ENCODE measurements at places on chromosomes 3 and 15. TPM values are rescaled to one million over a fixed set of nuclear protein-coding genes. Genes with fewer than 3 reads are reported as not detected.
A peak's percentile ranks its signal among the peaks of the same experiment; 100 is the strongest.

UBR1 gene
- total RNA-seq = 48.5 TPM

JAGN1 gene
- total RNA-seq = 56.5 TPM

ACP3 gene
- 1.8 TPM for total RNA-seq

PPP1R14D gene
- total RNA-seq = not detected

NR2F2 gene
- 22.9 TPM for total RNA-seq

DYNLT2B gene
- 14.1 TPM for total RNA-seq

LMAN1L gene
- 0.15 TPM for total RNA-seq

SLC6A20 gene
- total RNA-seq = 0.16 TPM

BBX gene
- 70.8 TPM for total RNA-seq

POC1A gene
- total RNA-seq = 2.7 TPM

PPM1L gene
- 136 TPM for total RNA-seq

RBP2 gene
- not detected for total RNA-seq

LNP1 gene
- 2.7 TPM for total RNA-seq

NLGN1 gene
- 6.9 TPM for total RNA-seq

SLC9C1 gene
- 0.15 TPM for total RNA-seq

IL17RE gene
- total RNA-seq = 11.7 TPM

FANCD2OS gene
- total RNA-seq = not detected

SOX2 gene
- not detected for total RNA-seq

ALDH1L1 gene
- total RNA-seq = 10.8 TPM

- no peaks in the 10 kb centered on the region for H3K4me1 ChIP-seq
- H3K36me3 ChIP-seq = no peaks in the 10 kb centered on the region
- DNase-seq = no peak
- H3K4me3 ChIP-seq = no peak overlapping the region
- H3K27me3 ChIP-seq = no peaks in the 10 kb centered on the region
Measured at GRCh38 chr3:150421799-150422548, 13.9 kb downstream of the TSC22D2 start.

GRCh38 chr15:85026304-85027032, 44.8 kb downstream of the PDE8A start:
- no peaks in the 10 kb centered on the region for H3K36me3 ChIP-seq
- no peak for DNase-seq
- no peaks in the 10 kb centered on the region for H3K27me3 ChIP-seq

GRCh38 chr3:77871436-77871835, 831.5 kb downstream of the ROBO2 start:
- no peaks in the 10 kb centered on the region for H3K4me1 ChIP-seq
- no peak overlapping the region for H3K4me3 ChIP-seq
- H3K36me3 ChIP-seq = no peaks in the 10 kb centered on the region
- no peak for DNase-seq
- no peaks in the 10 kb centered on the region for H3K27me3 ChIP-seq

DNA sequence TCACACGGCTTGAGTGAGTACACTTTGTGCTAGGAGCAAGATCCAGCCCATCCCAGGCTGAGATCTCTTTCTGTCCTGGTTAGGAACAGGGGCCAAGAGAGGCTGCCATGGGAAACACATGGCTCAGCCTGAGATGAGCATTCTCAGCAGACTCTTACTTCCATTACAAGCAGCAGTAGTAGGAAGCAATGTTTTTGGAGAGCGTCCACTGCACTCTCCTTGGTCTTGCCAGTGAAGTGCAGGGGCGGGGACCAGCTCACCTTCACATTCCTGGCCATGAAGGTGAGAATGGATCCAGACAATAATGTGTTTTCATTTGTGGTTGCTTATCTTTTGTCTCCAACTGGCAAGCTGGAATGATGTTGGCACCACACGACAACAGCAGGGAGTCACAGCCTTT, 24.7 kb downstream of the ZNF80 start:
- no peaks in the 10 kb centered on the region for H3K27me3 ChIP-seq
- DNase-seq = no peak
- no peak overlapping the region for H3K4me3 ChIP-seq
- H3K36me3 ChIP-seq = no peaks in the 10 kb centered on the region

- no peak overlapping the region for H3K4me3 ChIP-seq
- peak overlapping the region; percentile 72 for H3K27ac ChIP-seq
- DNase-seq = no peak
- no peaks in the 10 kb centered on the region for H3K4me1 ChIP-seq
Measured at GRCh38 chr3:126753191-126754160, 49.4 kb downstream of the CHCHD6 start.

- H3K27ac ChIP-seq = no peak overlapping the region
- H3K4me3 ChIP-seq = no peak overlapping the region
- H3K27me3 ChIP-seq = no peaks in the 10 kb centered on the region
- DNase-seq = no peak
Measured at GRCh38 chr3:21390856-21391255, 360.2 kb downstream of the ZNF385D start.

GRCh38 chr3:159987291-159987711, 1.3 kb upstream of the IL12A start:
- no peak overlapping the region for H3K4me3 ChIP-seq
- H3K4me1 ChIP-seq = no peaks in the 10 kb centered on the region
- no peak overlapping the region for H3K27ac ChIP-seq
- no peaks in the 10 kb centered on the region for H3K36me3 ChIP-seq

DNA sequence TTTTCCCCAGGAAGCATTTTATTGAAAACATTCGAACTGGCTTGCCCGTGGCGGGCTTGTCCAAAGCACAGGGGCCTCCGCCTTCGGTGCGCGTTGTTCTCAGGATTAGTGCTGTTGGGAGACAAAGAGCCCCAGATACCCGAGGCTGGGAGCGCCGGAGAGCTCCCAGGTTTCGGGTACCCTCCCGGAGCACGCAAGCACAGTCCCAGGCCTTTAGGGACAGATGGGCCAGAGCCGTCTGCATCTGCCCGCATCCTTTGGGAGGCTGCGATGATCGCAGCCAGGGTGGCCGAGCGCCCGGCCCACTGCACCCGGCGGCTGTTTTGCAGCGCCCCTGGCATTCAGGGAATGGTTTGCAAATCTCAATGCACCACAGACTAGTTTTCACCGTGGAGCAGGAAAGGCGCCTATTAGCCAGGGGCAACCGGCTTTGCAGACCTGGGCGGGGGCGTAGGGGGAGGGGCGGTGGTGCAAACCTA, 5.0 kb upstream of the FEZF2 start:
- no peak overlapping the region for H3K4me3 ChIP-seq
- DNase-seq = no peak
- H3K36me3 ChIP-seq = no peaks in the 10 kb centered on the region
- peaks cover 5% of the 10 kb centered on the region for H3K4me1 ChIP-seq

DNA sequence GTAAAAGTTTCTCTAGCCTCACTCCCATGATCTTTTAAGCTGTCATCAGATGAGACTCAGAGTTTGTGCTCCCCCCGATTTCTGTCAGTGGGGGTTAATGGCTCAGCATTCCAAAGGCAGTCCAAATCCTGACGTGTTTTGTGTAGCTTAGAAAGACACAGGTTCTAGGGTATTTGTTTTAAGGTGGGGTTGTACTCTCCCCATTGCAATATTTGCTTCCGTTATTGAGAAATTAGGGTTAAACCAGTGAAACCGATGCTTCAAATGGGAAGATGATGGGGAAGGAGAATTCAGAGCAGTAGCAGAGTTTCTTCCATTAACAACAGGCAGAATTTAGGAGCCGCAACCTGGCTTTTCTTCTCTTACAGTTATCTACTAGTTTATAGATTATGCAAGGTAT, 3.4 kb downstream of the PIGB start:
- no peaks in the 10 kb centered on the region for H3K36me3 ChIP-seq
- H3K27ac ChIP-seq = no peak overlapping the region
- H3K4me1 ChIP-seq = no peaks in the 10 kb centered on the region
- no peak for DNase-seq
- no peak overlapping the region for H3K4me3 ChIP-seq

- peaks cover 71% of the 10 kb centered on the region for H3K27me3 ChIP-seq
- H3K36me3 ChIP-seq = no peaks in the 10 kb centered on the region
- DNase-seq = no peak
- H3K4me3 ChIP-seq = peak overlapping the region; percentile 45
- H3K4me1 ChIP-seq = peaks cover 7% of the 10 kb centered on the region
Measured at GRCh38 chr15:74129586-74130154, 716 bp upstream of the ISLR2 start.

GRCh38 chr3:158488670-158489069, 82.3 kb upstream of the MLF1 start:
- H3K27me3 ChIP-seq = no peaks in the 10 kb centered on the region
- H3K4me3 ChIP-seq = no peak overlapping the region
- H3K36me3 ChIP-seq = no peaks in the 10 kb centered on the region
- no peak for DNase-seq
- H3K27ac ChIP-seq = no peak overlapping the region
- H3K4me1 ChIP-seq = no peaks in the 10 kb centered on the region

DNA sequence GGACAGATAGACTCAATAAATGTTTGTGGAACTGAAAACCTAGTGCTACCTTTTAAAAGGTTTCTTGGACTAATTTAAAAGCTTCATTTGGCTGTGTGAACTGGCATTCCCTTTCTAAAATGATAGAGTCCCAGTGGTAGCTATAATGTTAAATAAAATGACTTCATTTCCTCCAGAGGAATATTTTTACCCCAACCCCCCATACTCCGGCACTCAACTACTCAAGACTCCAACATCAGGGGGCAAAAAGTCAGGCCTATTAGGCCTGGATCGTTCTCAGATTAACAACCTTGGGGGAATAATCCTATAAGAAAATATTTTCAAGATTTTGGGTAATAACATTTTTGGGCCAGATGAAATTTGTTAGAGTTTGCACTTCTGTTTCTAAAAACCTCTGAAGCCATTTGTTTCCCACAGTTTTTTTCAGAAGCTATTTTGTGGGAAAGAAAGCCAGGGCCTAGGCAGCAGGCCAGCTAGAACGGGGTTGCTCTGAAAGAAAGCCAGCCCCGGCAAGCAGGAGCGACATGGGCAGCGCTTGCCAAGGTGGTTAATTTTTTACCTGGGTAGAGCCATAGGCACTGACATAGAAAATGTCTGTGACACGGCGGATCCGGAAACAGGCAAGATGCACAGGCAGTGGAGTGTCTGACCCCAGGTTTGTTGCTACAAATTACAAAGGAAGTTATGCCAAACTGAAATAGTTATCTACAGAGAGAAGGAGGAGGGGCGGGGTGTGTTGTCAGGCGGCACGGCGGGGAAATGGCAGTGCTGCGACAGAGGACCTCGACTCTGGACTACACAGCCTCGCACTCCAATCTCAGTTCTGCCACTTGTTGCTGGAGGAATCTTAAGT, 84.6 kb downstream of the MAGI1 start:
- H3K27me3 ChIP-seq = no peaks in the 10 kb centered on the region
- peaks cover 16% of the 10 kb centered on the region for H3K4me1 ChIP-seq
- no peaks in the 10 kb centered on the region for H3K36me3 ChIP-seq
- H3K4me3 ChIP-seq = peak overlapping the region; percentile 51
- peak overlapping the region; percentile 95 for H3K27ac ChIP-seq

GRCh38 chr3:126550488-126551051, 8.2 kb downstream of the C3orf22 start:
- no peak overlapping the region for H3K4me3 ChIP-seq
- no peak overlapping the region for H3K27ac ChIP-seq
- no peaks in the 10 kb centered on the region for H3K36me3 ChIP-seq
- H3K4me1 ChIP-seq = no peaks in the 10 kb centered on the region
- no peak for DNase-seq

GRCh38 chr3:157107037-157107436, 52.9 kb downstream of the CCNL1 start:
- no peaks in the 10 kb centered on the region for H3K4me1 ChIP-seq
- H3K36me3 ChIP-seq = no peaks in the 10 kb centered on the region
- H3K27ac ChIP-seq = no peak overlapping the region
- H3K27me3 ChIP-seq = no peaks in the 10 kb centered on the region

DNA sequence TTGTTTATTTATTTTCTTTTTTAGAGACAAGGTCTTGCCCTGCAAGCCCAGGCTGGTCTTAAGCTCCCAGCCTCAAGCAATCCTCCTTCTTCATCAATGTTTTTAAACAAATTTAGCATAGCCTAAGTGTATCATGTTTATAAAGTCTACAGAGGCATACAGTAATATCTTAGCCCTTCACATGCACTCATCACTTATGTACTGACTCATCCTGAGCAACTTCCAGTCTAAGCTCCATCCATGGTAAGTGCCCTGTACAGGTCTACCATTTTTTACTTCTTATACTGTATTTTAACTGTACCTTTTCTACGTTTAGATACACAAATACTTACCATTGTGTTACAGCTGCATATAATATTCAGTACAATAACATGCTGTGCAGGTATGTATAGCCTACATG, 860.0 kb downstream of the FHIT start:
- H3K27me3 ChIP-seq = no peaks in the 10 kb centered on the region
- H3K4me3 ChIP-seq = no peak overlapping the region
- H3K27ac ChIP-seq = no peak overlapping the region
- H3K36me3 ChIP-seq = no peaks in the 10 kb centered on the region

GRCh38 chr15:68256675-68257450, 20.7 kb upstream of the FEM1B start:
- DNase-seq = peak; percentile 92
- H3K27ac ChIP-seq = peak overlapping the region; percentile 95
- H3K36me3 ChIP-seq = no peaks in the 10 kb centered on the region
- H3K27me3 ChIP-seq = no peaks in the 10 kb centered on the region
- peak overlapping the region; percentile 73 for H3K4me3 ChIP-seq

- no peak overlapping the region for H3K27ac ChIP-seq
- DNase-seq = no peak
- H3K36me3 ChIP-seq = no peaks in the 10 kb centered on the region
Measured at GRCh38 chr3:25291481-25291905, 136.6 kb upstream of the RARB start.

- peak overlapping the region; percentile 55 for H3K4me3 ChIP-seq
- peak overlapping the region; percentile 93 for H3K27ac ChIP-seq
- H3K36me3 ChIP-seq = no peaks in the 10 kb centered on the region
Measured at GRCh38 chr3:8500319-8500988, 1.2 kb upstream of the LMCD1 start.

GRCh38 chr15:65920825-65921309, 51.6 kb downstream of the RAB11A start:
- H3K27me3 ChIP-seq = no peaks in the 10 kb centered on the region
- no peaks in the 10 kb centered on the region for H3K36me3 ChIP-seq
- no peak overlapping the region for H3K27ac ChIP-seq
- no peak for DNase-seq
- no peak overlapping the region for H3K4me3 ChIP-seq

- no peak for DNase-seq
- no peaks in the 10 kb centered on the region for H3K4me1 ChIP-seq
- H3K4me3 ChIP-seq = no peak overlapping the region
- no peaks in the 10 kb centered on the region for H3K36me3 ChIP-seq
- no peaks in the 10 kb centered on the region for H3K27me3 ChIP-seq
- no peak overlapping the region for H3K27ac ChIP-seq
Measured at GRCh38 chr3:156050918-156051317, 69.5 kb upstream of the KCNAB1 start.

DNA sequence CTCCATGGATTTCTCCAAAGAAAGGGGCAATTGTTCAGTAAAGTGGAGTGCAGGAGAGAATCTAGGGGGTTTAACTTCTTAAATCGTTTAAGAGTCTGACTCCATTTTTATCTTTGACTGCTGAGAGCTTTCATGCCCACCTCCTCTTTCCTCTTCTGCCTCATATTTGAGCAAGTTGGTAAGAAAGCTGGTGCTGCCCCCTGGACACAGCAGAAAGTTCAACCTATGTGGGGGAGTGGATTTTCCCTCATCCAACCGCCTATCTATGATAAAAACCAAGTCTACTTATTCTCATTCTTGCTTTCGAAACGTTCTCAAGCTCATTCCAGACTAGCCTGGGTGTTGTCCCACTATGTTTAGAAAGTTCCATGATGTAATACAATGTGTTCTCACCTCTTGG, 26.0 kb downstream of the HHLA2 start:
- H3K27ac ChIP-seq = no peak overlapping the region
- no peaks in the 10 kb centered on the region for H3K4me1 ChIP-seq
- no peak for DNase-seq
- H3K27me3 ChIP-seq = no peaks in the 10 kb centered on the region
- H3K36me3 ChIP-seq = no peaks in the 10 kb centered on the region
